ENCODE measurements at places on chromosomes 5 and 9. TPM values are rescaled to one million over a fixed set of nuclear protein-coding genes. Genes with fewer than 3 reads are reported as not detected.
A peak's percentile ranks its signal among the peaks of the same experiment; 100 is the strongest.

The SLC25A48 gene
- not detected for polyA plus RNA-seq

The EGFL7 gene
- polyA plus RNA-seq: 1.3 TPM

The ANKS6 gene
- polyA plus RNA-seq: 1.5 TPM

The C9 gene
- polyA plus RNA-seq: not detected

The RANBP17 gene
- polyA plus RNA-seq: 0.13 TPM

DNA sequence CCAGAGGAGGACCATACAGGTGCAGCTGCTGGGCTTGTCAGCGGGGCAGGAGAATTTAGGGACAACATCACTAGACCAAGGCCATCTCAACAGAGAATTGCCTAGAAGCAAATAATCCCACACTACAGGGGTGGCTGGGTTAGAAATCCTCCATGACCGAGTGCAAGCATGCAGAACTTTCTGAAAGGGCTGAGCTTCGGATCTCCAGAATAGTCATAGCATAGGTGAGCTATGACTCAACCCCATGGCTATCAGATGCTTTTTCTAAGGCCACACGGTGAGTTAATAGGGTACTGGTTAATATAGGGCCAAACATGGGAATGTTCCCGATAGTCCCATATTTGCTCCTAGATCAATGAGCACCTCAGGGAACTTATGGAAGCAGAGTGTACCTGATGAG, 4.2 kb downstream of the KCNIP1 start:
- no peaks in the 10 kb centered on the region for H3K36me3 ChIP-seq
- peaks cover 24% of the 10 kb centered on the region for H3K27me3 ChIP-seq
- no peak overlapping the region for H3K27ac ChIP-seq
- DNase-seq: no peak
- H3K4me1 ChIP-seq: peaks cover 25% of the 10 kb centered on the region

GRCh38 chr5:131634666-131634995, 398 bp downstream of the RAPGEF6 start:
- H3K27ac ChIP-seq: peak overlapping the region; percentile 90
- no peaks in the 10 kb centered on the region for H3K36me3 ChIP-seq
- no peaks in the 10 kb centered on the region for H3K27me3 ChIP-seq
- peaks cover 43% of the 10 kb centered on the region for H3K4me1 ChIP-seq

DNA sequence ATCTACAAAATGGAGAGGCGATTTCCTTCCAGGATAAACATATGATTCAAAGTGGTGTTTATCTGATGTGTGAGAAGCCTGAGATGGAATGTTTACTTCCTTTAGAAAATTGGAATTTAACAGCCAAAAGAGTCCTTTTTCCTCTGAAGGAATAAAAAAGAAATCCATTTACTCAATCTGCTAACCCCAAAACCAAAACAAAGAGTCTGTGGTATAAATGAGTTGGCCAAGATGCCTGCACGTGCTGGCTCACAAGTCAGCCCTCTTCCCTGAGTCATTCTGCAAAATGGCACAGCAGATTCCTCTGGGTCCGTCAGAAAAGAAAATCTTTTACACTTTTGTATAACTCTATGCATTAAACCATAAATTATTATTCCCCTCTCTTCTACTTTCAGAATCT, 60.8 kb downstream of the EBF1 start:
- H3K4me3 ChIP-seq: no peak overlapping the region
- no peak for DNase-seq
- no peak overlapping the region for H3K27ac ChIP-seq
- peaks cover 37% of the 10 kb centered on the region for H3K4me1 ChIP-seq

GRCh38 chr5:96869372-96869641, 7.0 kb upstream of the ERAP2 start:
- H3K36me3 ChIP-seq: no peaks in the 10 kb centered on the region
- no peak for DNase-seq

GRCh38 chr9:72539824-72540347, 18.5 kb downstream of the TMC1 start:
- H3K4me3 ChIP-seq: no peak overlapping the region
- no peaks in the 10 kb centered on the region for H3K27me3 ChIP-seq
- DNase-seq: no peak
- H3K4me1 ChIP-seq: no peaks in the 10 kb centered on the region
- H3K36me3 ChIP-seq: no peaks in the 10 kb centered on the region
- H3K27ac ChIP-seq: no peak overlapping the region

- H3K27me3 ChIP-seq: no peaks in the 10 kb centered on the region
- H3K4me3 ChIP-seq: no peak overlapping the region
- H3K36me3 ChIP-seq: no peaks in the 10 kb centered on the region
- no peak overlapping the region for H3K27ac ChIP-seq
Measured at GRCh38 chr5:107402434-107403227, 268.1 kb downstream of the EFNA5 start.

- no peaks in the 10 kb centered on the region for H3K36me3 ChIP-seq
- H3K4me1 ChIP-seq: no peaks in the 10 kb centered on the region
- no peak overlapping the region for H3K4me3 ChIP-seq
- DNase-seq: no peak
- no peak overlapping the region for H3K27ac ChIP-seq
Measured at GRCh38 chr9:80615964-80616363, 1044.2 kb downstream of the TLE4 start.

DNA sequence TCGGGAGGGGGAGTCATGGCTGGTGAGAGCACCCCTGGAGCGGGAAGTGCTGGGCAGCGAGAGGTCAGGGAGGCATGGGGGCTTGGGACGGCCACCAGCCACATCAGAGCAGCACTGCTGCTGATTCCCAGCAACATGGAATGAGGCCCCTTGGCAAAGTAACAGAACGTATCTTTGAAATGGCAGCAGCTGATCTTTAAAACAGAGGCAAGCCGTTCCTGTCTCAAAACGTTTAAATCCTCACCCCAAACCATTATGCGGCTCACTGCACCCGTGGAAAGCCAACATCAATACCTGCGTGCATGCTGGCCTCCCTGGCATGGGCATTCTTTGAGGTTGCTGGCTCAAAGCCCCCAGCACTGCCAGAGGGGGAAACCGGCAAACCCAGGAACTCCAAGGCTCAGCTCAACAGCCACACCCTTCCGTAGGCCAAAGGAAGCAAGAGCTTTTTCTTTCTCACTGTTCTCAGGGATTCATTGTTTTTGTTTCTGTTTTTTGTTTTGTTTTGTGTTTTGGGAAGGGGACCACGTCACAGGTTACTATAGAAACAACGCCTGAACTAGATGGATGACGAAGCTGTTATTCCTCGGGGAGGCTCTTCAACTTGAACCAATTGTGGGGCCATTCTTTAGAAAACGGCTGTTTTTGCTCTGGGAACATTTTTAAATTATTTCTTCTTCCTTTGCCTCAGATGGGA, 28.1 kb upstream of the OBP2B start:
- H3K27ac ChIP-seq: no peak overlapping the region
- H3K27me3 ChIP-seq: no peaks in the 10 kb centered on the region
- H3K36me3 ChIP-seq: no peaks in the 10 kb centered on the region
- H3K4me1 ChIP-seq: peaks cover 9% of the 10 kb centered on the region
- H3K4me3 ChIP-seq: no peak overlapping the region
- DNase-seq: no peak

DNA sequence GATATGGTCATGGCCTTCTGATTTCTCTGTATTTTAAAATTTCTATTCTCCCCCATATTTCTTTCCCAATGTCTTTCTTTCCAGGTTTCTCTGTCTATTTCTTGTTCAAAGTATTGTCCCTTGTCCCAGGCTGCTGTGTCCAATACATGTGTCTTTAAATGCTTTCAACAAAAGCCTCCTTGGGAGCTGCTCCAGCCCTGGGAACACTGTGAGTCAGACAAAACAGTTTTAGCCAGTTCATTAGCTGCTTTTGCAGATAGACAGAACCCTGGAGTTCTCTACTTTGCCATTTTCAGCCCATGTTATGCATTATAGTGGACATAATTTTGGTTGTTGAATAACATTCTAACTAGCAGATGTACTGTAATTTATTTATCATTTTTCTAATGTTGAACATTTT, 20.5 kb upstream of the JAK2 start:
- H3K27ac ChIP-seq: no peak overlapping the region
- H3K4me3 ChIP-seq: no peak overlapping the region
- no peaks in the 10 kb centered on the region for H3K27me3 ChIP-seq
- H3K36me3 ChIP-seq: no peaks in the 10 kb centered on the region

DNA sequence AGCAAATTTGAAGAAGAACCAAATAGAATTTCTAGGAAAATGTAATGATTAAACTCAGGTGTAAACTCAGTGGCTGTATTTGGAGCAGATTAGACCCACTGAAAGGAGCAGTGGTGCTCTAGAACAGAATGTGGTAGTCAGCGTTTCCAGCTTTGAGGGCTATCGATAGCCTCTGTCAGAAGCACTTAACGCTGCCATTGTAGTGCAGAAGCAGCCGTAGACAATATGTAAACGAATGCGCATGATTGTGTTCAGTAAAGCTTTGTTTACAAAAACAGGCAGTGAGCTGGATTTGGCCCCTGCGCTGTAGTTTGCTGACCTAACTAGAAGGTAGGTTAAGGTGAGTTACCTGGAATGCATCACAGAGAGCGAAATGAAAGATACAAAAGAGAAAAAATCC, 72.0 kb downstream of the FAM78A start:
- H3K4me1 ChIP-seq: peaks cover 21% of the 10 kb centered on the region
- H3K4me3 ChIP-seq: no peak overlapping the region
- peaks cover 20% of the 10 kb centered on the region for H3K36me3 ChIP-seq
- no peak for DNase-seq
- no peaks in the 10 kb centered on the region for H3K27me3 ChIP-seq

DNA sequence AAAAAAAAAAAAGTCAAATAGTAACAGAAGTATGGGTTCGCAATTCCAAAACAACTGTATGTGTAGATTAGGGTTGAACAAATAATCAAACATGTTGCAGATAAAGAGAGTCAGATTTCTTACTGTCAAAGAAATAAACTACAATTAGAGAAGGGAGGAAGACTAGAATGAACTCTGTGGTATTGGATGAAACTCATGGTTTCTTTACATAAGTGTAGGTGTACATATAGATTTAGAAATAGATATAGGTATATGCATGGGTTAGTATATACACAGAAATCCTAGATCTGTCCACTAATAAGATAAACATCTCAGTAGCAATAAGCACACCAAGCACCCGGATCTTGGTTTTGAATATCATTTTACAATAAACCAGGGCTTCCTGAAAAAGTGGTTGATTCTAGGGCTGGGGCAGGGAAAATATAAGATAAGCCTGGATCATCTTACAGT, 21.3 kb downstream of the DTWD2 start:
- H3K4me1 ChIP-seq: no peaks in the 10 kb centered on the region
- no peaks in the 10 kb centered on the region for H3K27me3 ChIP-seq
- no peak overlapping the region for H3K27ac ChIP-seq
- no peaks in the 10 kb centered on the region for H3K36me3 ChIP-seq
- no peak for DNase-seq

GRCh38 chr9:97895695-97896332, 26.5 kb downstream of the TRMO start:
- H3K27ac ChIP-seq: no peak overlapping the region
- peak; percentile 39 for DNase-seq
- H3K4me1 ChIP-seq: no peaks in the 10 kb centered on the region

GRCh38 chr9:69293156-69293555, 31.9 kb upstream of the ENTREP1 start:
- H3K36me3 ChIP-seq: no peaks in the 10 kb centered on the region
- H3K27me3 ChIP-seq: no peaks in the 10 kb centered on the region
- H3K27ac ChIP-seq: no peak overlapping the region
- DNase-seq: no peak
- H3K4me1 ChIP-seq: no peaks in the 10 kb centered on the region

DNA sequence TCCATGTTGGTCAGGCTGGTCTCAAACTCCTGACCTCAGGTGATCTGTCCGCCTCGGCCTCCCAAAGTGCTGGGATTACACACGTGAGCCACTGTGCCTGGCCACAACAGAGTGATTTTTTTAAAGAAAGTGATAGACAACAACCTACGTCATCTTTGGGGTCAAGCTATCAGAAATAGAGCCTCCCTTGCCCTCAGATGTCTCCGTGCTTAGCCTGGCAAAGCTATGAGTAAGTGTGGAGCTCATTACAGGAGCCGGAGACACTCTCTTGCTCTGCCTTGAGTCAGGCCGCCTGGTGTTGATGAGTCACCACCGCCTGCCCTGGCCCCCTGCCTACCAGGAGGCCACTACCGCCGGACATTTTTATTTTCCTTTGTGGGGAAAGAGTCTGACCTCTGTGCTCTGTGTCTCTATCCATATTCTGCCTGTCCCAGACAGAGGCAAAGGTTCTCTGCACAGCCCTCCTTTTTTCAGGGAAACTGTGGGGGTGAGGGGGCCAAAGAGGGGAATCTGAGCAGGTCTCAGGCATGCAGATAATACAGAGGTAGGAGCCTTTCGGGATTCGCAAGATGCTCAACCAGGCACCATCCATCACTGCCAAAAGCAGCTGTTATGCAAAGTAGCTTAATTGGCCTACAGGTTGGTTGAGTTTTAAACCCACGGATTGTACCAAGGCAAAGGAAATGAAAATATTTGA, 123.7 kb upstream of the CPEB4 start:
- peaks cover 30% of the 10 kb centered on the region for H3K4me1 ChIP-seq
- no peaks in the 10 kb centered on the region for H3K36me3 ChIP-seq
- no peak overlapping the region for H3K27ac ChIP-seq
- peak; percentile 80 for DNase-seq
- H3K4me3 ChIP-seq: no peak overlapping the region

DNA sequence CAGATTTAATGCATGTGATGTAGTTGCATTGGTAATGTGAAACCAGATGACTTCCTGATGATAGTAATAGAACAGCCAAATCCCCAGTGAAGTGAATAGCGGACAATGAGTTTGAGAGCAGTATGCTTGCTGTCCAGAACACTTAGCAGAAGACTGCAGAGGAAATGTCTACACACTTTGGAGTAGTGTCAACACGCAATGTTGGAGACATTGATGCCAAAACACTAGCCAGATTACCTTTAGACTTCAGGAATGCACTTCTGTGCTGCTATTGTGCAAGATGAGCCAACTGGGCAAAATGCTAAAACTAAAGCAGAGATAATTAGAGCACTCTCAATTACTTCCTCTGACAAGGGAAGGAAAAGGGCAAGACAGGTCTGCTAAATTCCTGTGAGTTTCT, 176.7 kb downstream of the PRDM9 start:
- DNase-seq: no peak
- H3K36me3 ChIP-seq: no peaks in the 10 kb centered on the region
- H3K27ac ChIP-seq: no peak overlapping the region
- no peak overlapping the region for H3K4me3 ChIP-seq

- no peaks in the 10 kb centered on the region for H3K36me3 ChIP-seq
- H3K27me3 ChIP-seq: no peaks in the 10 kb centered on the region
- DNase-seq: peak; percentile 97
- peaks cover 81% of the 10 kb centered on the region for H3K4me1 ChIP-seq
- peak overlapping the region; percentile 99 for H3K27ac ChIP-seq
Measured at GRCh38 chr5:172798422-172799215, 27.6 kb upstream of the DUSP1 start.

DNA sequence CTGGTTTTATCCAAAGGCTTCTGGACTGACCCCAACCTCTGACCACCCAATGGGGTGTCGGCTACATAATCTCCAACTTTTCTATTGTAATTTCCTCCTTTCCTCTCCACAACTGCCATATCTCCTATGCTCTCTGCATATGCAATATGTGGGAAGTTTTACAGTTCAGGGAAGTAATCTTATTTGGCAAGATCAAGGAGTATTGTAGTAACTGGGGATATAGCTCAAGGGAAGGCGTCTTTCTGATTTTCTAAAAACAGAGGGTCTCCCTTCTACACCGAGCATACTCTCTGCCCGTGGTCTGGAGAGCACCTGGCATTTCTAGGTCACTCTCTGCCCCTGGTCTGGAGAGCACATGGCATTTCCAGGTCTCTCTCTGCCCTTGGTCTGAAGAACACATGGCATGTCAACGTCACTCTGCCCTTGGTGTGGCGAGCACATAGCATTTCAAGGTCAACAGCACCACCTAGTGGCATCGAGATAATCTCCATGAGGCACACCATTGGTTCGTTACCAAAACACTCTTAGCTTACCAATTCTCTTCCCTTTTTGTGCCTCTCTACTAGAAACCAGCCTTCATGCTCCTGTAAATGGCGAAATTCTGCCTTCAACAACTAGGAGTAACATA, 616.4 kb upstream of the NUDT12 start:
- no peaks in the 10 kb centered on the region for H3K36me3 ChIP-seq
- no peaks in the 10 kb centered on the region for H3K4me1 ChIP-seq

All from CD14-positive monocyte (primary cell).